AG20443 (cell line): ENCODE measurements at places on chromosomes 4 and X.

GRCh38 chr4:1019320-1019719 lies 7.9 kb downstream of the FGFRL1 start:
- no peak for DNase-seq

DNA sequence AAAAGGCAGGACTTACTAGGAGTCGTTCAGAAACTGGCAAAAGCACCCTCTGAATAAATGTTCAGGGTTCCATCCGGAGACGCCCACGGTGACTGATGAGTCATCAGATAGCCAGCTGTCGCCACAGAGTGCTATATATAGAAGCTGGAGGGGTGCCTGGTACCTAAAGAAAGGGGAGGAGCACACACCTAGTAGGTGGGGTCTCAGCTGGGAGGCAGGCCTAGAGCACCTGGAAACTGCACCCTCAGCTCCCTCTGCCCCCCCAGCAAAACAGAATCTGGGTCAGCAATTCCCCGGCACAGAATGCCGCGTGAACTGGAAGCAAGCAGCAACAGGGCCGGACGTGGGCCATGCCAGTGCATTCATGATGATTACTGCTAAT lies 242.0 kb downstream of the BCOR start:
- DNase-seq = peak; percentile 30

DNA sequence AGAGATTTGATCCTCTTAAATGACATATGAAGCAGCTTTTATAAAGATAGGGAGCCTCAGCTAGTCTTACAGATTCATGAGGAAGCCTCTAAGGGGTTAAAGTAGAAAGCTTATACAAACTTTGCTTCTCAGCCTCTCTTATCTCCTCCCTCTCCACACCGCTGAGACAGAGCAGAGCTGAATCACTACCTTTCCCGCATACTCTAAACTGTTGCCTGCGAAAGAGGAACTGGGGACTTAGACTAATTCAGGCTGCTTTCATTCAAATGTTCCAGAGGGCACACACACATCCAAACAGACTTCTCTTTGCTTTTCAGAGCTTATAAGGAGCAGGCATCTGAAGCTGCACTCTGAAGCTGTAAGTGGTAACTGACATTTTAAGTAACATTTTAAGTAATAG lies at the start of gene SERTM2:
Gene SERTM2, plus strand, starts transcription at position 169 of the 400 bp plus-strand sequence. CDS start 7,213 bp downstream, outside the sequence.
- no peak for DNase-seq

GRCh38 chr4:7531640-7531994 lies 96.9 kb upstream of the PSAPL1 start:
- DNase-seq = no peak

DNA sequence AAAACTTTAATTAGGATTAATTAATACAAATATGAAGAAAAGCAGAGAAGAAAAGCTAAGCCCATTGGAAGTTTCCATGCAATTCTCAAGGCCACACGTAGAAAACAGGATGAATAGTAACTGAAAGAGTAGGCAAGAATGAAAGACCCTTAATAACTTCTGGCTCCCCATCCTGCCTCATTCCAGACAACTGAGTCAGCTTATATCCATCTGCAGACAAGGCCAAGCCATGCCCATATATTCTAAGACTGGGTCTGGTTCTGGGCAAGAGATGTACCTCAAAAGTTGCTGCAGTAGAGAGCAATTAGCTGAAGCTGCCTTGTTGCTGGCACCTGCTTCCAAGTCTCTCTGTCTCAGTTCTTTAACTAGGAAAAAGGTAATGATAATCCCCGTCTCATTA lies 244.1 kb downstream of the GPC3 start:
- no peak for DNase-seq

DNA sequence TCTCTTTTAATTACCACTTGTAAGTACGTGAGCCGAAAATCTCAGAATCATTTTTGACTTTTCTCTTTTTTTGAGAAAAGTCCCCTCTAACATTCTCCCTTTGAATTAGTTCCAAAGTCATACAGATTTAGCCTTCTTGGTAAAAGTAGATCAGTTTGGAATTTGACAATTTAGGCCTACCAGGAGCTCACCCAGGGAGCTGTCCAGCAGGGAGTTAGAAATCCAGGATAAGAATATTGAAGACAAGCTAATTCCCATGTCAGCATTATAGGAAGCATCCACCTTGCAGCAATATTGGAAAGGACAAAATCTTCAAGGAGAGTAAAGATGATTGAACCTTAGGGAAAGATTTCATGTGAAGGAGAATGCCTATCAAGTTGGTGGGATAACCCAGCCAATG lies 352.2 kb upstream of the CPEB2 start:
- no peak for DNase-seq

DNA sequence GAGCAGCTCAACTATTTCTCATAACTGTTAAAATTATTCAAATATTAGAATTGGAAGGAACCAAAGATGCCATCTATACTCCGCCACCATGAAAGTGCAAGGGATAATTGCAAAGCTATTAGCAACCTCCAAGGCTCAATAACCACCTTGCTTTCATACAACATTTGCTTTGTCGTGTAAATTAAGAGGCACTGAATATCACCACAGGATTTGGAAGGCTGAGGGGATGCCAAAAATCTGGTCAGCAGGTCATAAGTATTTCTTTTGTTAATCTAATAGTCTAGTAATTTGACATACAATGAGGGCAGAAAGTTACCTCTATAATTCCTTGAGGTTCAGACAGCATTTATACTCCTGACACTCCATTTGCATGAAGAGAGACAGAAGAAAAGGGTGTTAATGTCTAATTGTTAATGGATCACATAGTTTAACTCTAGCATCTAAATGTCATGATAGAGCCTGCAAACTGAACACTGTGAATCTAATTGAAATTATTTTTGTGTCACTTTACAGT lies 200.9 kb upstream of the DIAPH2 start:
- no peak for DNase-seq

DNA sequence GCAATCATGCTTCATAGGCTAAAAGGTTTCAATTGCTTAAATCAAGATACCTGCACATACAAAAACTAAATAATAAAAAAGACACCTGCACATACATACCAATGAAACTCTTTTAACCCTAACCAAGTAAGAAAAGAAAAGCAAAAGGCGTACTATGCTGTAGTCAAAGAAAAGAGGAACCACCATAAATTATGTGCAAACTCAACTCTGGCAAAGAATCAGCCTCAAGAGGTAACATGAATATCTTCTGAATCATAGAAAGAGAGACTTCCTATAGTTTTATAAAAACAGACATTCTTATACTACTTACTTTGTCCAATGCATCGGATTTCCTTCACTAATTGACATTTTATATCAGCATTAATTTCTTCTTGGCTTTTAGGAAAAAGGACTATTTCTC lies 29.3 kb downstream of the MMGT1 start:
- no peak for DNase-seq

GRCh38 chrX:112734290-112734689 lies 54.6 kb upstream of the LHFPL1 start:
- DNase-seq = peak; percentile 17

DNA sequence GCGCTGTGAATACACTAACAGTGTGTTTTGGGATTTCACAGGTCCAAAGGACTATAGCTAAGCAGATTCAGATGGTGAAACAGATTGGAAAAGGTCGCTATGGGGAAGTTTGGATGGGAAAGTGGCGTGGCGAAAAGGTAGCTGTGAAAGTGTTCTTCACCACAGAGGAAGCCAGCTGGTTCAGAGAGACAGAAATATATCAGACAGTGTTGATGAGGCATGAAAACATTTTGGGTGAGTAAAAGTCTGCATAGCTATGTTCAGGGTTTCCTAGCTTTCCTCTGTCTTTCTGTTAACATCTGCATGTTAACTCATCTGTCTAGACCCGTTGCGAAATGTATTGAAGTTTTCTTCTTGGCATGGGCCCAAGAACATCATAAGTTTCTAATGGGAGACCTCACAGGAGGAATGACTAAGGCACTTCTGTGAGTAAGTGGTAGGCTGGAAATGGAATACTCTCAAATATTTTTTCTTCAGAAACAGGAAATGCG lies 372.1 kb downstream of the BMPR1B start:
- peak; percentile 82 for DNase-seq

GRCh38 chrX:152020888-152021287 lies 46.4 kb upstream of the GABRE start:
- DNase-seq = no peak

- no peak for DNase-seq
Measured at GRCh38 chrX:113833096-113834055, 750.5 kb upstream of the HTR2C start.

DNA sequence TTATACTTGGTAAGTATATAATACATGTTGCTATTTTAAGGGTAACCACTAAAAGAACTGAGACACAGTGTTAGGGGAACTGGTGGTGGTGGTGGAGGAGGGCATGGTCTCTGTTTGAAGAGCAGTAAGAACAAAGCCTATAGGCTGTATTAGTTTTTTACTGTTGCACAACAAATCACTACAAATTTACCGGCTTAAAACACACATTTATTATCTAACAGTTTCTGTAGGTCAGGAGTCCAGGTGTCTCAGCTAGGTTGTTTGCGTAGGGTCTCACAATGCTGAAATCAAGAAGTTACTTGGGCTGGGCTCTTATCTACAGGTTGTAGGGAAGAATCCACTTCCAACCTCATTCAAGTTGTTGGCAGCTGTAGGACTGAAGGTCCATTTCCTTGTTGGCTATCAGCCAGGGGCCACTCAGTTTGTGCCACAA lies 52.6 kb downstream of the CASK start:
- DNase-seq = no peak
